Inflammatory macrophage (primary cell): ENCODE measurements at places on chromosomes 5 and 9.

DNA sequence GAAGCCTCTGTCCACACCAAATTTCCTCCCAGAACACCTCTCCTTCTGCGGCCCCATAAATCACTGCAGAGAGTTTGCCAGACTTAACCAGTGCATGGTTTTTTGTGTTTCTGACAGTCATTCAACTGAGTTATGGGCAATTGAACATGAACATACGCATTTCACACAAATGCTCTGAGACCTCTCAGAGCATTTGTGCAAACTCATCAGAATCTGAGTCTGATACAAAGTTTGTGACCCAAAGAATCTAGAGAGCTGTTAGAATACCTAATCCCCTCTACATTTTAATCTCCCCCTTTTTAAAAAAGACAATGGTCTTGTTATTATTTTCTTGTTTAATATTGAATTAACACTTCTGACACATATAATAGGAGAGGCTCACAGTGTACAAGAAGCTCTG is 416.9 kb upstream of the SMARCA2 start:
- DNase-seq, result no peak

GRCh38 chr5:58484505-58484904 is 6.7 kb upstream of the GAPT start:
- DNase-seq, result no peak

- no peak for DNase-seq
Observed at GRCh38 chr9:92974761-92975755, 27.7 kb downstream of the FGD3 start.

GRCh38 chr5:82850393-82850792 is 226.8 kb downstream of the TMEM167A start:
- DNase-seq, result no peak

- no peak for DNase-seq
Observed at GRCh38 chr9:84337252-84337651, 3.3 kb downstream of the SLC28A3 start.

DNA sequence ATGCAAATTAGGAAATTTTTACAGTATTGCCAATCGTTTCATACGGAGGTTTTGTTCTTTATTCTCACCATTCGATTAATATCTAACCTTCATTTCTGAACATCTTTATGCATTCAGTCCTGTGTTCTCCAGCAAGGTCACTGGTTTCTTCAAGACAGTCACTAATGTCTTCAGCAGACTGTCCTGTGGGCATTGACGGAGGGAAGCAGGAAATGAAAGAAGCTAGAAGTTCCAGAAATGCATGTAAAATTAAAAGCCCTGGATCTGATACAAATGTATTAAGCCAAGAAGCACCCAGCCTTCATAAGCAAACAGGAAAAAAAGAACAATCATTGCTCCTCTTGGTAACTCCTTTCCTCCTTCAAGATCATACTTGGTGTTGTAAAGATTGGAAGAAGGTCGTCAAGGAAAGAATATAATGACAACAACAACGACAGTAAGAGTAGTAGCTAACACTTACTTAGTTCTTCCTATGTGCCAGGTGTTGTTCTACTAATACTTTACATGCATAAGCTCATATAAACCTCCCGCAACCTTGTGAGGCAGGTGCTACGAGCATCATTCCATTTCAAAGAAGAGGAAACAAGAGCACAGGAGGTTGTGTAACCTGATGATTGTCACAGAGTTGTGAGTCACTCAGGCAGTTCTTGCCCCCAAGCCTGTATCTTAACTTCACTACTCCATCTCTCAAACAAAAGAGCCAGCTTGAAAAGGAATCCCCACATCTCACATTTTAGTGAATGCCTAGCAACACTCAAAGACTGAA is 59.9 kb upstream of the CER1 start:
- DNase-seq, result no peak

DNA sequence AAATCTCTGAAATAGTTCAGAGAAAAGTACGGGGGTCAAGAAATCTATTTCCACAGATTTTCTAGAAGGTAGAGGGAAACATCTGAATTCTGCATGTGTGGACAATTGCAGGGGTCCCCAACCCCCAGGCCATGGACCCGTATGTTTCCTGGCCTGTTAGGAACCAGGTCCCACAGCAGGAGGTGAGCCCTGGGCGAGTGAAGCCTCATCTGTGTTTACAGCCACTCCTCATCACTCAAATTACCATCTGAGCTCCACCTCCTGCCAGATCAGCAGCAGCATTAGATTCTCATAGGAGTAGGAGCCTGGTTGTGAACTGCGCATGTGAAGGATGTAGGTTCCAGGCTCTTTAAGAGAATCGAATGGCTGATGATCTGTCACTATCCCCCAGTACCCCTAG is 200.5 kb upstream of the EDIL3 start:
- no peak for DNase-seq

DNA sequence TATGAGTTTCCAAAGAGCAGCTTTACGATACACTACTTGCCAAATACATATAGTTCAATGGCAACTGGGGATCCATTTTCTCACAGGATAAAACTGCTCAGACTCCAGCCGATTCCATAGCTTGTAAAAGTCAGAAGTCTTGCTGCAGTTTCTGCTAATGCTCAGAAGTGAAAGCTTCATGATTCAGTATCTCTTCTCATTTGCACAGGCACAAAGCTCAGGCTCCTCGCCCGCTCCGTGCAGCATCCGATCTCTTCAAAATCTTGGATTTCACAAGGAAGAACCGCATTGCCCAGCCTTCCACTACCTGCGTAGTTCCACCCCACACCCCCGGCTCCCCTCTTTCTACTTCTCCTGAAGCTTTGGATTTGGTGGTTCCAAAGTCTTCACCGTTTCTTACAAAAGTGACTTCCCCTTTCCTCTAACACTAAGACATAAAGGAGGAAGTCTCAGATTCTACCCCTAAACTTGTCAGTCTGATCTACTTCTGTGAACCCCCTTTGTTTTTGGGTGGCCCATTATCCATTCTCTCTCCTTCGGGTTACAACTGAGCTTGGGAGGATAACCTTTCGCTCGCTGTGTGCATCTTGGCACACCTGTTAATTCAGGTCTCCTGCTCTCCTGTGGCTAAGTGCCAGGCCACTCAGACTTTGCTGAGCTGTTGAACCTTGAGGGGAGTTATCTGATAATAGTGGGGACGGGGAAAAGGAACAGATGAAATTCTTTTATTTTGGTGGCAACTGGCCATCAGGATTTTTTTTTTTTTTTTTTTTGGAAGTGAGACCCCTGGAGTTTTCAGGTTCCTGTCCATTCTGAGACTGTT is 194.1 kb downstream of the GNA14 start:
- DNase-seq, result peak; percentile 51

- DNase-seq, result peak; percentile 47
Observed at GRCh38 chr5:112533362-112533761, 114.3 kb upstream of the EPB41L4A start.

DNA sequence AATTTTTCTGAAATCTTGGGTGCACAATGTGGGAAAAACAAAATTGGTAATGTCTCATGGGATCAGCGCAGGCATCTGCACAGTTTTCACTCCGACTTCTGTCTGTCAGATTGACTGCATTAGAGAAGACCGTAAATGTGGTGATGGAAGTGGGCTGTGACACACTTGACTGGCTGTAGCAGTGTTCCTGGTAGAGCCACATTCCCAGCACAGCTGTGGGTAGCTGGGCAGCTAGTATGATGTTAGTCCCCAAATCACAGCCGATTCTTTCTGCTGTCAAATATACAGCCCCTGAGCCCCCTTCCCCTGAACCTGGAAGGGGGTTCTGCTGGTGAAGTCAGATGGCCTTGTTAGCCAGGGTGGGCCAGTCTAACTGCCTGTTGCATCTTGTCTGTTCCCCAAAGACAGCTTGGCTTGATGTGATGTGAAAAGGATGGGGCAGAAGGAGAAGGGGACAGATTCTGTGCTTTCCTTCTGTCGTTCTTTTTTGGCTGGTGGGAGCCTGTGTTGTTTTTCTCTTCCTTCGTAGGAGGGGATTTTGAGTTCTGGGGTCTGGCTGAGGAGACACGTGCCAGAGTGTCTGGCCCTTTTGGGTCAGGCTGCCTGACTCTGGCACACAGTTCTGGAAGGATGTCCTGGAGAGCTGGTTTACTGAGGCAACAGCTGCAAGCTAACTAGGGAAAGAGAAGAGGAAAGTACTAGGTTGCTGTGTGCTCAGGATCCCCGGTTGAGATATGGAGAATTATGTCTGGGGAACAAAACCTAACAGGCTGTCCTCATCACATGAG is 66.4 kb upstream of the SPRY4 start:
- DNase-seq, result no peak

DNA sequence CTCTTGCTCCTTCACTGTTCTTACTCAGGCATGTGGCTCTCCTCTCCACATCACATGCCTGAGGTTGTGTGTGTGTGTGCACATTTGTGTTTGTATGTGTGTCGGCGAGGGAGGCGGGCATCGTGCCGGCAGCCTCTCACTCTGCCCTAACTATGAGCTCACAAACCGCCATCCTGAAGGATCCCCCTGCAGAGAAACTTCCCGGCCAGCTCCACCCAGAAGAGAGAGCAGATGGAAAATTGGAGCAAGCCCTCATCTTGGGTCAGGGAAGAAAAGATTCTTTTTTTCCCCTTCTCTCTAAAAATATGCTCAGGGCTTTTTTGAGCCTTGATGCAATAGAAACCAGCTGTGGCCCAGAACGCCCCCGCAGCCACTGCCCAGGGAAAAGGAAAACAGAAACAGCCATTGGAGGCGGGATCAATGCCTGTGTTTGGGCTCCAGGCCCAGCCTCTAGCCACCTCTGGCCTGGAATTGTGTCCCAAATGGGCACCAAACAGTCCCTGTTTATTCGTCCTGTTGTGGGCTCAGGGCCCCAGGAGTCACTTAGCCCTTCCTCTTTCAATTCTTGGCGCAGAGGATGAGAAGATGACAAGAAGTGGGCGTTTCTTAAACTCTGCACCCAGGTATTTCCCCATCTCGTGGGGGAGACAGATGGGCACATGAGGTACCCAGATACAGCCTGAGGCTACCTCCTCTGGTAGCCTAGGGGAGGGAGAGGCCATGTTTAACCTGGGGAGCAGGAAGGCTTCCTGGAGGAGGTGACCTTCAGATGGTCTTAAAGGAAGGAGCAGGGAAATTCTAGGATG is 151.5 kb downstream of the RGS3 start:
- DNase-seq, result no peak

GRCh38 chr5:143065185-143065965 is 295.2 kb downstream of the ARHGAP26 start:
- peak; percentile 69 for DNase-seq

GRCh38 chr5:1015507-1015906 is 6.9 kb downstream of the NKD2 start:
- no peak for DNase-seq

GRCh38 chr9:88998911-88999310 is 7.6 kb downstream of the S1PR3 start:
- no peak for DNase-seq

DNA sequence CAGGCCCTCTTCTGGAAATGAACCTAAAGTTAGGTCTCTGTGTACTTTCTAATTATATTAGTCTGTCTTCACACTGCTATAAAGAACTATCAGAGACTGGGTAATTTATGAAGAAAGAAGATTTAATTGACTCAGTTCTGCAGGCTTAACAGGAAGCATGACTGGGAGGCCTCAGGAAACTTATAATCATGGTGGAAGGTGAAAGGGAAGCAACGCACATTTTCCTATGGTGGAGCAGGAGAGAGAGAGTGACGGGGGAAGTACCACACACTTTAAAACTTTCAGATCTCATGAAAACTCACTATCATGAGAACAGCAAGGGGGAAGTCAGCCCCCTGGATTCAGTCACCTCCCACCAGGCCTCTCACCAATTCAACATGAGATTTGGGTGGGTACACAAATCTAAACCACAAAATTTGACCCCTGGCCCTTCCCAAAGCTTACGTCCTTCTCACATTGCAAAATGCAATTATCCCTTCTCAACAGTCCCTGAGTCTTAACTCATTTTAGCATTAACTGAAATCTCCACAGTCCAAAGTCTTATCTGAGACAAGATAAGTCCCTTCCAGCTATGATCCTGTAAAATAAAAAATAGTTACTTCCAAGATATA is 40.7 kb downstream of the TRIP13 start:
- DNase-seq, result no peak

- DNase-seq, result peak; percentile 63
Observed at GRCh38 chr9:100011062-100011681, 87.6 kb downstream of the ERP44 start.

DNA sequence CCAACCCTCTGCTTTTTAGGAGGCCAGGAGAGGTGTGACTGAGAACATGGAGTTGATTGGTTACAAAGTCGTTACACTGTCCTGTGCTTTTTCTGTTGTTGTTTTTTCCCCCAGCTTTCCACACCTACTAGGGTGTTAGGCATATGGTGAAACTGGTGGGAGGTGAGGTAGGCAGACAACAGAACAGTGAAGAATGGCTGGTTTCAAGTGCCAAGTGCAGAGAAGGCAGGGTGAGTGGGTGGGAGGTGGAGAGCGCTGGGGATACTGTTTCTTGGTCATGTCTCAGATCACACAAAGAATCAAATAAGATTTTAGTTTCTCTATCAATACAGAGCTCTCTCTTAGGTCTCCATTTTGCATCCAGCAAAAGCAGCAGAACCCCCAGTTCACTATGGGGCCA is 2.2 kb upstream of the SPTAN1 start:
- DNase-seq, result peak; percentile 15
